Myocyte (in vitro differentiated cells): ENCODE measurements at places on chromosomes 5 and 9. TPM values are rescaled to one million over a fixed set of nuclear protein-coding genes. Genes with fewer than 3 reads are reported as not detected.

DNA sequence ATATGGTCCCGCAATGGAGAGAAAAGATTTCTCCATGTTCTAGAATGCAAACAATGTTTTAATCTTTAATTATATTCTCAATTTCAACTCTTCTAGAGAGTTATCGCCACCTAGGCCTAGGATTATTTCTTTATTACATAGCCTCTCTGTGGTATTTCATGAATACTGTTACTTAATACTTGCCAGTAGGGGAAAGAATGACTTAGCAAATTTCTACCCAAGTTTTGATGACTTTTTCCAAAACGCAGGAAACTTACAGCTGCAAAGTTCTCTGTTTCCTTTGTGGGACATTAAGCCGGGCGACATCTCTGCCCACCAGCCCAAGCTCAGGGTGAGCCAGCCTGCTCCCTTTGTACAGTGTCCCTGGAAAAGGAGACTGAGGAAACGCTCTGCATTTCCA is 73.8 kb downstream of the MED27 start:
- peak; percentile 40 for DNase-seq

The PCDHGA10 gene
- total RNA-seq = 32.1 and 35.7 TPM in 2 replicates

GRCh38 chr9:76023715-76024195 is 133.3 kb downstream of the PCSK5 start:
- no peak for DNase-seq

The ZDHHC11 gene
- total RNA-seq = 0.37 and 0.73 TPM in 2 replicates

The CCL27 gene
- not detected in 2 replicates for total RNA-seq

The BTNL3 gene
- 0.21 TPM in 1 of 2 replicates, not detected in the other for total RNA-seq

The ARL14EPL gene
- 0.35 and 0.47 TPM in 2 replicates for total RNA-seq

- DNase-seq = no peak
These were observed 1.3 kb downstream of the SEC16A start for GRCh38 chr9:136481558-136481957.

DNA sequence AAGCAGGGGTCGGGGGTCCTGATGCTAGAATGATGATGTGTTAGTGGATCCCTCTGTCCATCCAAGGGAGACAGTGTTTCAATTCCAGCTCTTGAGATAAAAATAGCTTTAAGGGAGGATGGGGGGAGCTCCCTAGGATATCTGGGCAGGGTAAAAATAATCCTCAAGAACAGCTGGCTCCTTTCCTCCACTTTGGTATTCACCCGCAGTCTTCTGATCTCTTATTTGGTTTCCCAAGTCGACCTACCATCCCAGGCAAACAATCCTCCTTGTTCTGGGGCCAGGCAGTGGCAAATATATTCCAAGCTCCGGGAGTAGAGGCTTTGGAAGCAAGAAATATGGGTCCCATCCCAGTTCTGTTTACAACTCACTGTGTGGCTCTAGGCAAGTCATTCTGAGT is 14.5 kb upstream of the COL27A1 start:
- peak; percentile 89 for DNase-seq

DNA sequence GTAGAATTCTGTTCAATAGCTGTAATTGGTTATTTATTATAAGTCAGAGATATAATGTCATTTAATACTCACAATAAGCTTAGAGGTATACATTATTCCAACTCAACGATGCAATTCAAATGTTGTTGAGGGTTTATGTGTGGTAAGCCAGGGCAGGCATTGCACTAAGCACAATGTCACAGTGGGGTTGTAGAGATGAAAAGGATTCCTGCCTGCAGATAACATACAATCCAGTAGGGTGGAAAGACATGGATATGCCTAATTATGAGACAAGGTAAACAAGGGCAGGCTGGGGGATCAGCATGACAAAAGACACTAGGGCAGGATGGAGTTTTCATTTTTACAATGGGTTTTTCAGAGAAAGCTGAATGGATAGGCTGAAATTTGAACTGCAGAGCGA is 98.7 kb upstream of the PALM2AKAP2 start:
- no peak for DNase-seq

- DNase-seq = peak; percentile 86
These were observed 80.4 kb upstream of the ADAMTSL1 start for GRCh38 chr9:18393340-18394130.

- DNase-seq = no peak
These were observed 1.1 kb downstream of the MAML1 start for GRCh38 chr5:179733772-179734126.

The GPR150 gene
- total RNA-seq = 0.31 and 0.53 TPM in 2 replicates

DNA sequence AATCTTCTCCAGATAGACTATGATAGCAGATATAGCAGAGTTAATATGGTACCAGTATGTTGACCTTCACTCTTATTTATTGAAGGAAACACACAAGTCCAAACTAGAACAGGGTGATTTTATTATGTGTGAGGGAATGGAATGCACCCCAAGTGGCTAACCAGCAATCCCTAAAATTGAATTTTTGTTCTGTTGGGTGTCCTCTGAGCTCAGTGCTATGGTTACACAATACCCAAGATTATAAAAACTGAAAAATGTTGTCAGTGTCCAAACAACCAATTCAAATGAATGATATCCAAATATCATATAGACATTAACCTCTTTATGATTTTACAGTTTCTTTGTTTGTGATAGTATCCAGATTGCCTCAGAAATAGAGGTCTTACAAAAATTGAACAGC is 60.9 kb downstream of the NNT start:
- DNase-seq = no peak

The FGF1 gene
- total RNA-seq = 0.52 and 1.8 TPM in 2 replicates

The CLIC3 gene
- total RNA-seq = not detected in 2 replicates

DNA sequence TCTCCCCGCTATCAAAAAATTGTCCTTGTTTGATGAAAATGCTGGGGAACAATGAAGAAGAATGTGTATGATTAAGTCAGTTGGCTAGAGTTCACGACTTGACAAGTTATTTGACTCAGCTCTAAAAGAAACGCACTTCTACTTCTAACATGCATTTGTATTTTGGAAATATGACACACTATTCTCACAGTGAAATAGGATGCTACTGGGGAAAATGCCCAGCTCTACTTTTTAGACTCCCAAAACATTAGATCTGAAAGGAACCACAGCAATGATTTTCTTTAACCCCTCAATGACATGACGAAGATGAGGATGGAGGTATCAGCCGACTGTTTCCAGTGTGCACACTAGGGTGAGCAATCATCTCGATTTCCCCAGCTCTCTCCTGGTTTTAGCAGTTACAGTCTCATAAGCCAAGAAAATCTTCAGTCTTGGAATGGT is 83.6 kb upstream of the PCSK1 start:
- DNase-seq = peak; percentile 11

- peak; percentile 37 for DNase-seq
These were observed 132.7 kb upstream of the POU5F2 start for GRCh38 chr5:93874080-93874479.

The F2RL2 gene
- 0.31 and 0.48 TPM in 2 replicates for total RNA-seq

DNA sequence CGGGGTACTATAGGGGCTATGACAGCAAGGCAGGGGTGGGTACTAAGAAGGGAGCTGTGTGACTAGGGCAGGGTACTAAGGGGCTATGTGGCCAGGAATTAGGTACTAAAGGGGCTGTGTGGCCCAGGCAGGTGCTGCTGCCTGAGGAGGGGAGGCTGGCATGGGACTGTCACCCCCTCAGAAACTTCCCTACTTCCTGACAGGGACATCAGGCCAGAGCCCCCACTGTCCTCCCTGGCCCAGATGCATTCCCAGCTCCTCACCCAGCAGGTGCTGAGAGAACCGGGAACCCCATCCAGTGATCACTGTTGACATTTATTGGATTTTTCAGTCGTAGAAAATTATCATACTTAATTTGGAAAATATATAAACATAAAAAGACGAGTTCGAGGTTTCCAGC is 26.6 kb downstream of the IRX2 start:
- DNase-seq = no peak

- no peak for DNase-seq
These were observed 28.3 kb upstream of the CRB2 start for GRCh38 chr9:123327697-123328100.

GRCh38 chr9:88521308-88521707 is 13.7 kb upstream of the NXNL2 start:
- DNase-seq = no peak

The ZNF454 gene
- not detected in 2 replicates for total RNA-seq

DNA sequence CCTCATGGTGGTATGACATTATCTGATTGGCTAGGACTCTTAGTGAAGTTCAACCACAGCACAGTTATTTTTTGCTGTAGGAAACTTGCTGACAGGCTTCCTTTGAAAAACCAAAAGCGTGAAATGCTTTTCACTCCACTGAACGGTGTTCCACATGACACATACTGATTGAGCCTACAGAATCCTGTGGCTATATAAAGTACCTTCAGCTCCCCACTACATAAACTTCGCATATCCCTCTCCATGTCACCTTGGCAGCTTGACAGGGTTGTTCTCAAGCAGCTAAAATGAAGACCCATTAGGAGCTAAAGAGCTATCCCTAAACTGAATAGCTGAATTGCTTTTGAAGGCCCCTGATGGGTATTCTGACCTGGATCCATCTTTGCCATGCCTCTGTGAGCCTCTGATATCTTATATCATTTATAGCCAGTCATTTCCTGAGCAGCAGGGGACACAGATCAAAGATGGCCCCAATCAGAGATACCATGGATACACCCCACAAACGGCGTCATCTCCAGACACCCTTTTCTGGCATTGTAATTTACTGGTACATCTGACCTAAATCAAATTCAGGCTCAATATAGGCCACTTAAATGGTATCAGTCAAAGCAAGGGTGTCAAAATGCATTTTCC is 91.5 kb downstream of the APBA1 start:
- no peak for DNase-seq

- no peak for DNase-seq
These were observed 1085.7 kb downstream of the TAF11L14 start for GRCh38 chr5:18720002-18720401.

GRCh38 chr5:117893211-117893610 is 1095.1 kb downstream of the DTWD2 start:
- DNase-seq = no peak

GRCh38 chr5:61347080-61347479 is 15.0 kb downstream of the ZSWIM6 start:
- no peak for DNase-seq

GRCh38 chr5:42502613-42503470 is 79.6 kb downstream of the GHR start:
- DNase-seq = no peak

DNA sequence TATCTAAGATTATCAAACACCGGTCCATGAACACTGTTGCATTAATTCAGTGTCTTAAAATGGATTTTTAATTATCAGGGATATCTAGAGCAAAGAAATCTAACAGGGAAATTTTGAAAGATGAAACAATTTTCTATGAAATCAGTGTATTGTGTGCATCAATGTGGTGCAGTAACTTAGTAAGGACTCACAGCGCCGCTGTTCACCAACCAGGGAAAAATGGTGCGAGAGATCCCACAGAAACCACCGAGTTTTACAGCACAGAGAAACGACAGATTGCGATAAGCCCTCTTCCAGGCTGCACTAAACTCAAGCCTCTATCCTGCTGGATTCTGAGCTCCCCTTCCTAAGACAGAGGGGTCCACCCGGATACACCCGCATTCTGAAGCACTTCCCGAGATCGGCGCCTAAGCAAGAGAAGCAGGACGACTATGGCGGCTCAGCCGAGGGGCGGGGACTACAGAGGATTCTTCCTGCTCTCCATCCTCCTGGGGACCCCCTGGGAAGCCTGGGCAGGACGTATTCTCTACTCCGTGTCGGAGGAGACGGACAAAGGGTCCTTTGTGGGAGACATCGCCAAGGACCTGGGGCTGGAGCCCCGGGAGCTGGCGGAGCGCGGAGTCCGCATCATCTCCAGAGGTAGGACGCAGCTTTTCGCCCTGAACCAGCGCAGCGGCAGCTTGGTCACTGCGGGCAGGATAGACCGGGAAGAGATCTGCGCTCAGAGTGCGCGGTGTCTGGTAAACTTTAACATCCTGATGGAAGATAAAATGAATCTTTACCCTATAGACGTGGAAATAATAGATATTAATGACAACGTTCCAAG is at the start of gene PCDHGA7:
Gene PCDHGA7 (plus strand): TSS at position 274 of the 826 bp plus-strand sequence. CDS start 158 bp downstream, at position 432.
- no peak for DNase-seq
